ENCODE measurements at places on chromosomes 12 and 14. TPM values are rescaled to one million over a fixed set of nuclear protein-coding genes. Genes with fewer than 3 reads are reported as not detected.

The PIWIL1 gene
- not detected for total RNA-seq

The KRT5 gene
- 1.6 TPM for total RNA-seq

The CDK4 gene
- 82.6 TPM for total RNA-seq

- DNase-seq = no peak
These were observed 2.3 kb downstream of the KSR2 start for GRCh38 chr12:117966511-117966910.

- DNase-seq = no peak
These were observed 132.2 kb upstream of the TMTC2 start for GRCh38 chr12:82554529-82554928.

DNA sequence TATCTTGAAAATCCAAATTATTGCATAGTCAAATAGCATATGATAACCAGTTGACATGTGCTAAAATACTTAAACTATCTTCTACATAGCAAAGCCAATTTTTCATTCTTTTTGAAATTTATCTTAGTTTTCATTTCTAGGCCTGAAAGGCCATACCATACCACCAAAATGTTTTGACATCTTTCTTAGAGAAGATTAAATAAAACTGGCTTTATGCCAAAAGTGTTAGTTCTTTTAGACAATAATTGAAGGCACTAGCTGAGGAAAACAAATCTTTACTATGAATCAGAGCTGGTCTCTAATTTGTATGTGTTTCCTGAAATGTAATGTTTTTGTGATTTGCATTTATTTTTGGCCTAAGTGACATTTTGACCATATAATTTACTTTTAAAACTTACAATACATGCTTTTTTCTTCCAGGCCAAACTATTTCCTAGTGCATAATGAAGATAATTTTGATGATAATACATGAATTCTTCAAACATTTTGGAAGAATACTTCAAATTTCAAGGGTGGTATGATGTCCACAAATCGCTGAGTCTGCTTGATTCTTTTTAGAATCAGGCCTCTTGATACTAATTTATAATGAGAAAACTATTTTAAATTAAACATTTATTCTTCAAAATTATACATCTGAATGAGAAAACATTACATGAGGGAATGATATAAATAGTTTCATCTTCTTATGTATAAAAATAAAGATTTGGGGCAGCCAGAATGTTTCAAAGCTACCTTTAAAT lies 6.5 kb upstream of the KCNMB4 start:
- DNase-seq = no peak

DNA sequence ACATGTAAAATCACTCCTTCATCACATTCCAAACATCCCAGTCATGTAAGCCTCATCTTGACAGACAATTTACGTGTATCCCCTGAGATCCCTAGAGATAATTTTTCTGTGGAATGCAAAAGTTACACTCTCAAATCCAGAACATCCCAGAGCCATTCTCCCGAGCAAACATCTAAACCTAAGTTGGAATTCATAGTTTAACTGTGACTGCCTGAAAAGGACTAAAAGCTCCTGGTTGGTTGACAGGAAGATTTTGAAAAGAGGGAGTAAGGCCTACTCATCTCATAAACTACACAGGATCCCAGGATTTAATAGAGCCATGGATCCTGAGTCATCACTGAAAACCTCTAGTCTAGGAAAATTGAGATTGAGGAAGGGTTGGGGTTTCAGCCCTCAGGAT lies 123.6 kb downstream of the SCN8A start:
- no peak for DNase-seq

DNA sequence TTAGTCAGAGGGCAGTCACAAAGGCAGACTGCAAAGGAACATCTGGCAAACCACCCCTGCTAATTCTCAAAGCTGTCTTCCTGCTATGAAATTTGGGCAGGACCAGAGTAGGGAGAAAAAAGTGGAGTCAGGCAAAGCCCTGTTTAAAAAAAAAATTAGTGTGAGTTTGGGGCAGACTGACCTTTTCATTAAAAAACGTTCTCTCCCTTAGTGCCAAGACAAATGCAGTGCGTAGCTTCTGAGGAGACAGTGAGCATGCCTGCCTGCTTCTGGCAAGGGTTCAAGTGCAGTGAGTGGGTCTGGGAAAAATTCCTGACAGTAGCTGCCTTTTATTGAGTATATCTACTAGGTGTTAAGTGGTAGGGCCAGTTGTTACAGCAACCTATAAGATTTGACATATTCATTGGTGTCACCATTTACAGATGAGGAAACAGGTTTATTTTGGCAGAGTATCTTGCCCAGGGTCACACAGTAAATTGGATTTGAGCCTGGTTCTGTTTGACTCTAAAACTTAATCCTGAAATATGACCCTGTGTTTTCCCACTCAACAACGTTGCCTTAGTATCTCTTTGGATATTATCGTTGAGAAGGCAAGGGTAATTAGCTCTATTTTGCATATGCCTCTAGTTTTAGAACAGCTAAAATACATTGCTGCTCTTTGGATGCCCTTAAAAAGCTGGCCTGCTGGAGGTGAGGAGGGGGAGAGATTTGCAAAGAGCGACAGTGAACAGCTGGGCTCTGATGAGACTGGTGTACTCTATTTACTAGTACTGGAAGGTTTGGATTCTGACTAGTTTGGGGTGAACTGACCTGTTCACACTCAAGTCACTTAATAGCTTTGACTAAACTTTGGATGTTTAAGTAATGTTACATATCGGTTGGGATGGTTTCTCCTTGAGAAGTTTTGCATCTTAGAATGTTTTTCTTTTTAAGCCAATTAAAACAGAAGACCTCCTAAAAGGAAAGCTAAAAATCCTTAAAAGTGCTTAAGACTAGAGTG lies 72.8 kb downstream of the PAPOLA start:
- DNase-seq = no peak

DNA sequence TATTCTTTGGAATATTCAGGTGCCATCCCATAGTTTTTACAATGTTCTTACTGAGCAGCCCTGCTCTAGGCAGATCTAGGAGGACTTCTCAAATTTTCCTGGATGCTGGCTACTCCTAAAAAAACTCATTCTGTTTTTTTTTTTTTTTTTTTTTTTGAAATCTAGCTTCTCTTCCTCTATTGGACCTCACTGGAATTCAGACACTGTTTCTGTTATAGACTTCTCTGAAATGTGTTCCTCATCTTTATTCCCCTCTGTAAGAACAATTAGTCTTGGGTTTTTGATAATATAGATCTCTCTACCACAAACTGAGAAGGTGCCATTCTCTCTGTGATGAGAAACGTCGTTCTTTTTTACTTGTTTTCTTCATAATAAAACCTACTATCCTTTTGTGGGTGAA lies 115.3 kb upstream of the CCND2 start:
- no peak for DNase-seq
